Forelimb muscle (tissue), 1 donor: ENCODE measurements at places on chromosomes 5 and 9. TPM values are rescaled to one million over a fixed set of nuclear protein-coding genes. Genes with fewer than 3 reads are reported as not detected.

DNA sequence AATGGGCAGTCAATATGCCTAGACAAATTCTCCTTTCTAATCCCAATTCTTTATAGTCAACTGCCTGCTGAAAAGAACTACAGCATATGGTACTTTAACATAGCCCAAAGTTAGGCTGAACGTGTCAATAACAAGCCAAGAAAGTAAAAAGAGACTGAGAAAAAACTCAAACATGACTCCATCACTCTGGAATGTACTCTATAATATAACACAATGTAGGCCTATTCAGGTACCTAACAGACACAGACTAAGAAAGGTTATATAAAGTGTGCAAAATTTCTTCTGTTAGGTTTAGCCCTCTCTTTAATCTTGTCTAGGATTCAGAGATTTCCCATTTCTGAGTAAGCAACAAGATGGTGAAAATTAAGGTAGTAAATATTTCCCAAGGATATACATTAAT is 209.7 kb upstream of the PRR16 start:
- DNase-seq = no peak

MARVELD2 gene
- 0.10 TPM for polyA plus RNA-seq

SLCO6A1 gene
- polyA plus RNA-seq = 0.48 TPM

- no peak for DNase-seq
Observed at GRCh38 chr5:12217039-12217438, 312.8 kb upstream of the CTNND2 start.

DNA sequence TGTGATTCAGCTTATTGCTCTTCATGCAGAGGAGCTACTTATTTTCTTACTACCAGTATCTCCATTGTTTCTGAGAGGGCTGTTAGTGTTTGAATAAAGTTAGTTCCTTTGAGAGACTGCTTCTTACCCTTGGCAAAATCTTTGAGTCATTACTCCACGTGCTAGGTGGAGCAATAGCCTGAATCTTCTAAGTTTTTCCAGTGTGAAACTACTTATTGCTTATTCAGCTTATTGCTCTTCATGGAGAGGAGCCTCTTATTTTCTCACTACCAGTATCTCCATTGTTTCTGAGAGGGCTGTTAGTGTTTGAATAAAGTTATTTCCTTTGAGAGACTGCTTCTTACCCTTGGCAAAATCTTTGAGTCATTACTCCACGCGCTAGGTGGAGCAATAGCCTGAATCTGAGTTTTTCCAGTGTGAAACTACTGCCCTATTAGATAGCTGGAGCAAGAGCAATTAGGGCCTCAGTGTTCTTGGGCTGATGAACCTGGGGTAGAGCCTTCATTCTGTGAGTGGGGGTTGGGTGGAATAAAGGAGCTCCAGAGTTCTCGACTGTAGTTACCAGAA is 41.9 kb downstream of the GPBP1 start:
- DNase-seq = no peak

DNA sequence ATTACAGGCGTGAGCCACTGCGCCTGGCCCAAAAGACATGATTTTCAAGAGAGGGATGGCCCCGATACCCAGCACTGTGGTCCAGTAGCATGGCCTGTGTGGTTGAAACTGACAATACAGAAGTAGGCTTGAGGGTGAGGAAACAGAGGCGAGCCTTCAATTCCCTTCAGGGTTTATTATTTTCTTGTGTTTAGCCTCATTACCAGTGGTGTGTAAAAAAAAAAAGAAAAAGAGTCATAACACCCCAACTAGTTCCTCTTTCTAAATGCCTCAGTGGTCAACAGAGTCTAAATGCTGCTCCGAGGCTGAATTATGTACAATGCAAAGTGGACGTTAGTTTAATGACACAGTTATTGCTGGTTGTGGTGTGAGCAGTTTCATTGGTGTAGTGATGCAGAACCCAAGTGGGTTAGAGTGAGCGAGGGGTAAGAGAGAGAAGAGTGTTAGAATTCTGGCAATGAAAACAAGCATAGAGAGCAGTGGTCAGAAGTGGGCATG is 58.8 kb downstream of the SNX30 start:
- DNase-seq = no peak

DNA sequence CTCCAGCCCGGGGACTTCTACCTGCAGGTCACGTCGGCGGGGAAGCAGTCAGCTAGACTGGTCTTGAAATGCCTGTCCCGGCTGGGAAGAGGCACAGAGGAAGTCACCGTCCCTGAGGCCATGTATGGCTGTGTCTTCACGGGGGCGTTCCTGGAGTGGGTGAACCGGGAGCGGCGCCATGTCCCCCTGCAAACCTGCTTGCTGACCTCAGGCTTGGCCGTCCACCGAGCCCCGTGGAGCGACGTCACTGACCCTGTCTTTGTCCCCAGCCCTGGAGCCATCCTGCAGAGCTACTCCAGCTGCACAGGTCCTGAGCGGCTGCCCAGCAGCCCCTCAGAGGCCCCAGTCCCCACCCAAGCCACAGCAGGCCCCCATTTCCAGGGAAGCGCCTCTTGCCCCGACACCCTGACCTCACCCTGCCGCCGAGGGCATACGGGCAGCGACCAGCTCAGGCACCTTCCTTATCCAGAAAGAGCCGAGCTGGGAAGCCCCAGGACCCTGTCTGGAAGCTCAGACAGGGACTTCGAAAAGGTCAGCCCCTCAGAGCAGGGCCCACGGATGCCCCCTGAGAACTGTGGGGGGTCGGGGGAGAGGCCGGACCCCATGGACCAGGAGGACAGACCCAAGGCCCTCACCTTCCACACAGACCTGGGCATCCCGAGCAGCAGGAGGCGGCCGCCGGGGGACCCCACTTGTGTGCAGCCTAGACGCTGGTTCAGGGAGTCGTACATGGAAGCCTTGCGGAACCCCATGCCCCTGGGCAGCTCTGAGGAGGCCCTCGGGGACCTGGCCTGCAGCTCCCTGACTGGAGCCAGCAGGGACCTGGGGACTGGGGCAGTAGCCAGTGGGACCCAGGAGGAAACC is 47.8 kb downstream of the PLEKHG4B start:
- DNase-seq = no peak

GRCh38 chr9:78278177-78278777 is 18.6 kb upstream of the PSAT1 start:
- no peak for DNase-seq

- no peak for DNase-seq
Observed at GRCh38 chr5:118592229-118593002, 395.9 kb downstream of the DTWD2 start.

SPAAR gene
- polyA plus RNA-seq = 2.2 TPM

GRCh38 chr9:36401164-36401740 is 1.2 kb upstream of the RNF38 start:
- DNase-seq = no peak

DNA sequence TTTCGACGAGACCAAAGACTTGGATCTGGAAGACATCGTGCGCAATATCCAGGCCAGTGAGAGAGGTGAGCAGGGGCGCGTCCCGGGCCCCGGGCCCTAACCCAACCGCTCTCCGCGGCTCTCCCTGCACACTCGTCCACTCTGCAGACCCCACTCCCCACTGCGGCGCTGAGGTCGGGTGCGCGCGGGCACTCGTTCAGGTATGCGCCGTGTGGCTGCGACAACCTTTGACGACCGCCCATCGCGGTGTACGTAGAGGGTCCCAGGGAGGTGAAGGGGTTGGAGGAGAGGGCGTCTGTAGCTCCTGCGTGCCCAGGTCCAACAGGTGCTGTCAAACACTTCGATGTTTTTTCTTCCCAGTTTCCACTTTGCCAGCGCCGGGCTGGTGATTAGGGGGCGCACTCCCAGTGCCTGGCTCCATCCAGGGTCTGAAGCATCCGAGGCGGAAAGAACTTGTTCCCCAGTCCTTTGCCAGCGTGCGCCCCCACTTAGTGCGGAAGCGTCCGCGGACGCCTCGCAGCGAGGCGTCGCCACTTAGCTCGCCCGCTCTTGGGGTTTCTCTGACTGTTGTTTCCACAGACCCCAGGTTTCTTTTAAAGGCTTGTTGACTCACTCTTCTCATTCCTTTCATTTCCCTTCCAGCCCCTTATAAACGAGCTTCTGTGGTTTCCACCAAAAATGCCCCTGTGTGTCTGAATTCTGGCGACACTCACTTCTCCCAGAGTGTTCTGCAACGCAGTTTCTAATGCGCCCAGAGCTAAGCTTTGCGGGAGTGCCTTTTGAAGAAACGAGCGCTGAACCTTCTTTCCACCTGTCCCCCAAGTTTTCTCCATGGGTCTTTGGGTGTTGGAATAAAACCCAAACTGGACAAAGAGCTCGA is 1.6 kb downstream of the NPR3 start:
- no peak for DNase-seq

- no peak for DNase-seq
Observed at GRCh38 chr5:172943283-172943841, 15.9 kb upstream of the RPL26L1 start.

DNA sequence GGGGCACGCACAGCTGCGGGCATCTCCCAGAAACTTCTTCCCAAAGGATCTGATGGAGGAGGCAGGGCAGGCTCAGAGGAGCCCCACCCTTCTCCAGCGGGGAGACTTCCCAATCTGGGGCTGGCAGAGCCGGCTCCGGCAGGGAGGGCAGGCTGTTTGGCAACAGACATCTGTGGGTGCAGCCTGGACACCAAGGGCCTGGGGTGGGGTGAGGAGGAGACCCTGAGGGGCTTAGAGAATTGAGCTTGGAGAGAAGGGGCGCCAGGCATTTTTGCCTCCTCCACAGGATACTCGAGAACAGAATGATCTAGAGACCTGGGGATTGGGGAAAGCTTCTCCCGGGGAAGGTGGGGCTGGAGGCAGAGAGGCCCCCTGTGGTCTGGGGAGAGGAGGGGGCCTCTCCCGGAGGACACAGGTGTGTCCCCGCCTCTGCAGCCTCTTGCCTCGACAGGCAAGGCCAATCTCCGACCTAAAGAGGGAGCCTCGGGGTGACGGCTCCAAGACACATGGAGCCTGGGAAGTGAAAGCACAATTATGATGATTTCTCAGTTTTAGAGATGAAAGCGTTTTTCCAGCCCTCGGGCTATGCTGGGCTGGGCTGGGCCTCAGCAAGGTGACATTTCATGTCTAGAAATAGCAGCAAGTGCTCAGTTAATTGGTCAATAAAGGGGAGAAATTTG is 8.4 kb downstream of the LHX3 start:
- no peak for DNase-seq

- DNase-seq = no peak
Observed at GRCh38 chr5:95883185-95884016, 60.9 kb upstream of the GLRX start.

- no peak for DNase-seq
Observed at GRCh38 chr9:71748280-71748743, 20.0 kb downstream of the CEMIP2 start.

- no peak for DNase-seq
Observed at GRCh38 chr5:151062405-151063141, 18.3 kb downstream of the TNIP1 start.

SPRY4 gene
- polyA plus RNA-seq = 48.7 TPM

DNA sequence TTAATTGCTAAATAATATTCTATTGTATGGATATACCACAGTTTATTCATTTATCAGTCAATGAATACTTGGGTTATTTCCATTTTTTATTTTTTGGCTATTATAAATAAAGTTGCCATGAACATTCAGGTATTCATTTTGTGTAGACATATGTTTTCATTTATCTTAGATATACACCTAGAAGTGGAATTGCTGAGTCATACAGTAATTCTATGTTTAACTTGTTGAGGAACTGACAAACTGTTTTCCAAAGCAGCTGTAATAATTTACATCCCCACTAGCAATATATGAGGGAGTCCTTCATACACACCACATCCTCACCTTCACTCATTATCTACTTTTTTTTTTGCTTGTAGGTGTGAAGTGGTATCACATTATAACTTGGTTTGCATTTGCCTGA is 123.6 kb downstream of the FBN2 start:
- DNase-seq = no peak

DNA sequence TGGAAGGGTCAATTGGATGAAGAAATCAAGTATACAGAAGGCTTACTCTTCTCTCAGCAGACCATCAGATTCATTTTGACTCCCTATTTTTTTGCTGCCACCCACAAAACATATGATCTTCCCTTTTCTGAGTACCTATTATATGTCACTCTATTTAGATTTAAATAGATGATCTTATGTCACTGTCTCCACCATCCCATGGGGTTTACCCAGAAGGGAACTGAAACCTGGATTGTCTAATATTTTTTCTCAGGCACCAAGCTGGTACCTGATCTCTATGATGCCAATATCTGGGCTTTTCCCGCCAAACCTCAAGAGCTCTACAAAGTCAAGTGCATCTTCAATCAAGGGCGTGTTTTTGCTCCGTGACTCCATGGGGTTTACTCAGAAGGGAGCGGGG is 118.7 kb downstream of the GAS1 start:
- no peak for DNase-seq
